ENCODE measurements at places on chromosomes 5 and 9. TPM values are rescaled to one million over a fixed set of nuclear protein-coding genes. Genes with fewer than 3 reads are reported as not detected.

DNA sequence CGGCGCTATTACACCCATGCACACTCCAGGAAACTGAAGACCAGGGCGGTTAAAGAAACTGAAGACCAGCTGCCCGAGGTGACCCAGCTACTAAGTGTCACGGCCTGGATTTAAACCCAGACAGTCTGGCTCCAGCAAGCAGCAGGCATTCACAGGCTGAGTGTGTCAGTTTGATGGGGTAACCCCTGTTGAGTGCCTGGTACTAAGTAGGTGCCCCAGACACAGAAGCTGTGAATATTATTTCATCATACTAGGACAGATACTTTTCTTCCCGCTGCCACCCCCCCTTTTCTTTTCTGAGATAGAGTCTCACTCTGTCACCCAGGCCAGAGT lies 7.3 kb downstream of the ENG start:
- H3K27me3 ChIP-seq, result no peaks in the 10 kb centered on the region
- no peak overlapping the region for H3K4me3 ChIP-seq
- H3K36me3 ChIP-seq, result no peaks in the 10 kb centered on the region
- no peaks in the 10 kb centered on the region for H3K4me1 ChIP-seq

DNA sequence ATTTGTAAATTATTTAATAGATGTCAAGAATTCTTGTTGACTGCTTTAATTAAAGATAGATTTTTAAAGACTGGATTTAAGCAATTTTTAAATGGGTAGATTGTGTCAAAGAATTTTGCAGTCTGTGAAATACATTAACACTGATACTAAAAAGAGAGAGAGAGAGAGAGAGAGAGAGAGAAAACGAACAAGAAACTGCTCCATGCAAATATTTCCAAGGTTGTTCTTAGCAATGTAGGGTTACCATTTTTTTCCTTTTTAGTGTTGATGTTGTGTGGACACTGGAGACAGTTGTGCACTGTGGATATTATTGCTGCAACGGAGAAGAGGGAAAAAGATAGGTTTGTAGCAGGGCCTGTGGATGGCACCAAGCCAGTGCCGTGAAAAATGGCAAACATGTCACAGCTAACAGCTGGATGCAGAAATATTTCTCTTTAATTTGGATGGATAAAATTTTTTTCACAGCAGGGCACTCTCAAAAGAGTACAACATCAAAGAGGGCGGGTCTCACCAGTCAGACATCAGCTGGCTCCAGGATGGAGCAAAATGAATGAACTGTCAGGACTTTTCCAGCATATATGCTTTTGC lies 58.2 kb downstream of the PRDM6 start:
- no peaks in the 10 kb centered on the region for H3K27me3 ChIP-seq
- no peak overlapping the region for H3K4me3 ChIP-seq
- no peak overlapping the region for H3K27ac ChIP-seq
- no peak for DNase-seq
- H3K36me3 ChIP-seq, result no peaks in the 10 kb centered on the region

DNA sequence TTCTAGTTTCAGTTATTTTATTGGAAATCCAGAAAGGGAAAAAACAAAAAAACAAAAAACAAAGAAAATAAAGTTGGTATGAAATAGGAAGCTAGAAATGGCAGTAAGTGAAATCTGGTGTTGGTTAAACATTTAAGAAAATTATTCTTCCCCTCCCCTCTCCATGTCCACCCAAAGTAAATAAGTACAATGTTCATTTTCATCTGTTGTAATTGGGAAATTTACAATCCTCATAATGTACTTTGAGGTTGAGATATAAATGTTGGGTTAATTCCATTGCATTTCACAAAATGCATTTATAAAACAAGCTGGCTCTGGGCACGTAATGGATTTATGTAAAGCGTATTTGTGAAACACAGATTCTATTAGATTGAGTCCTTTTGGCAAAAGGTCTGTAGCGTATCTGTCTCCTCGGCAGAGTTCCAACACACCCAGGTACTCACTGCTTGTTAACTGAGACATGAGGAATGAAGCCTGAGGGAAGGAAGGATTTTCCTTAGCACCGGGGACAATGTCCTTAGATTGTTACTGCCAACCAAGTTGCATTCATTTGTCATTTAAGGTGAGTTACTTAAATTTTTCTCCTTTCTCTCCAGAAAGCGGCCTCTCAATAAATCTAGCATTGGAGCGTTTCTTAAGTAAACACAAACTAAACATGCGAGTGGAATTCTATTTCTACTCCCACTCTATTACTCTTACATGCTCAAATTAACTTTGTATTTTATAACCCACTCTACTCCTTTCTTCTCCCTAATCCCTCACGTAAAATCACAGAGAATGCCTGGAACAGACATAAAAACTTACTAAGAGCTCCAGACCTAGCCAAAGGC lies 912.3 kb upstream of the WWC1 start:
- H3K4me3 ChIP-seq, result no peak overlapping the region
- no peaks in the 10 kb centered on the region for H3K36me3 ChIP-seq
- DNase-seq, result no peak
- no peaks in the 10 kb centered on the region for H3K4me1 ChIP-seq
- no peak overlapping the region for H3K27ac ChIP-seq

DNA sequence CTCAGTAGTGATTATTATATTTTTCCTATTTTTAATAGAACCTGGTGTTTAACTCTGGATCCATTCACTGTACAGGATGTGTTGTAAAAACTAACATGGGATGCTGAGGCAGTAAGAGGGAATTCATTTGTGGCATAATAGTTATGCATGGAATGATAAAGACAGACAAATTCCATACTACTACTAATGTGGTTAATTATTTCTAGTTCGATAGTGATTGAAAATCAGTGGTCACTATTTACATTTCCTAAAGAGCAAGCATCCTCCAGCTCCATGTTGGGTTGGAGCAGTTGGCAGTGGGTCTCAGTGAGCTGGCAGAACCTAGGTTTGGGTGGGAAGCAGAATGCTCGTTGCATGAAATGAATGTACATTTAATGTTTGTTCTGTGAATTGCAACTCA lies 122.6 kb downstream of the SAXO1 start:
- H3K4me3 ChIP-seq, result no peak overlapping the region
- H3K27ac ChIP-seq, result no peak overlapping the region
- DNase-seq, result no peak
- no peaks in the 10 kb centered on the region for H3K27me3 ChIP-seq

Gene PTPRD
- total RNA-seq, result 110 TPM

Measured in endodermal cell (in vitro differentiated cells).